ENCODE measurements at places on chromosomes 2 and 18.

DNA sequence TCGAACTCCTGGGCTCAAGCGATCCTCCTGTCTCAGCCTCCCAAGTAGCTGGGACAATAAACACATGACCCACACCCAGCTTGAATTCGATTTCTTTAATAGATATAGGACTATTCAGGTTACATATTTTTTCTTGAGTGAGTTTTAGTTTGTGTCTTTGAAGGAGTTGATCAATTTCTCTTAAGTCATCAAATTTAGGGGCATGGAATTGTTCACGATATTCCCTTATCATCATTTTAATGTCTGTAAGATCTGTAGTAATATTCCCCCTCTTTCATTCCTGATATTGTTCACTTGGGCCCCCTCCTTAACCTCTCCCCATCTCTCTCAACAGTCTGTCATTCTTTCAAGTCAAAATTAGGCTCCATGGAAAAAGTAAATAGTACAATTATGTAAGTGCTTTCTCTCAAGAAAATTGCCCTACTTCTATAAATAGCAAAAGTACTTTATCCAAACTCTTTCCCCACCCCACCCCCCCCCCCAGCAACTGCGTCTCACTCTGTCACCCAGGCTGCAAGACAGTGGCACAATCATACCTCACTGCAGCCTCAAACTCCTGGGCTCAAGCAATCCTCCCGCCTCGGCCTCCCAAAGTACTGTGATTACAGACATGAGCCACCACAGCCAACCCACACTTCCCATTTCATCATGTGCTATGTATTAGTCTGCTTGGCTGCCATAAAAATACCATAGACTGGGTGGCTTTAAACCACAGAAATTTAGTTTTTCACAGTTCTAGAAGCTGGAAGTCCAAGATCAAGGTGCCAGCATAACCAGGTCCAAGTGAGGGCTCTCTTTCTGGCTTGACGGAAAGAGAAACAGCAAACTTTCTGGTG, 20.1 kb downstream of the WDR33 start:
- DNase-seq, result no peak

DNA sequence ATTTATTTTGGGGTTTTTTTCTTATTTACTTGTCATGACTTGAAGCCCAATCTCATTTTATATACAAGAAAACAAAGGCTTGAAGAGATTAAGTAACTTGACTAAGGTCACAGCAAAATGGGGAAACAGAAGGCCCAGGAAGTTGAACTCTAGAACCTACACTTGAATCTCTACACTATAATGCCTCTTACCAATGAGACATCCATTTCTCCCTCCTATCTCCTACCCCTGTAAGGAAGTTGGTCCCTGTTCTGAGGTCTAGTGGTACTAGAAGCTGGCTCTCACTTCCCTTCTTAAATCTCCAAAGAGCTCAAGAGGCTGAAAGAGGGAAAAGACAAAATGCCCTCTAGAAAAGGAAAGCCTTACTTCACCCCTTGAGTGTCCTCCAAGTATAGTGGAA, 25.5 kb upstream of the IHH start:
- no peak for DNase-seq

GRCh38 chr2:61946666-61947065, 41.2 kb downstream of the COMMD1 start:
- no peak for DNase-seq

DNA sequence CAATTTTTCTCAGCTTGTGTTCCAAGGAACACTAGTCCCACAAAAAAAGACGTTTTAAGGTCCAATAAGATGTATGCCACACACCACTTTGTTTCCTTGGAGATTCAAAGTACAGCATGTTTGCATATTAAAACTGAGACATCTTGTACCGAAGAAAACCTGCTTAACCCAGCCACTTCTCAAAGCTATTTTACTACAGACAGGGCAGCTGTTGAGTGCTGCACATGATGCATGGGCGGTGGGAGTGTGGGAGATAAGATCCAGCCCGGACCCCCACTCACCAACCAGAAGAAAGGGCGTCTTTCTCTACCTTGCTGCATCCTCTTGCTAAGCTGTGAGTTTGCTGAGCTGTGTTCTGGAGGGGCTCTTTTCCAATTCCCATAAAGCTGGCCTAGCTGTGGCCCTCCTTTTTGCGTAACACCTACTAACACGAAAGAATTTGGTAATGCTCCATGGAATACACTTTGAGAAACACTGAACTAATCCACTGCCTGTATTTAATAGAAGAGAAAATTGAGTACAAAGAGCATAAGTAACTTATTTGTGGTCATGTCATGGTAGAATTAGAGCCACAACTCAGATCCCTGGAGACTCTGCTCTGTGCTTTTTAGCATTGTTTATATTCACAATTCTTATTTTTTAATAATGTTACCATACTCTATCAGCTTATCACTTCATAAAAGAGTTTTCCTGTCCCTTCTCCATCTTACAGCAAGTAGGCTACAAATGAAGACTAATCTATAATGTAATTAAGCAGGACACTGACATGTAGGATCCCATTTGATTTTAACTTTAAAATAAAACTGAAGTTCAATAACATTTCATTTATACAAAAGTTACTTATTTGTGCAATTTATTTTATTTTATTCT, 90.0 kb downstream of the PLEKHM3 start:
- DNase-seq, result no peak

- DNase-seq, result no peak
Observed at GRCh38 chr2:61416871-61417645, 53.8 kb downstream of the USP34 start.

GRCh38 chr2:179556425-179556824, 291.8 kb upstream of the SESTD1 start:
- no peak for DNase-seq

DNA sequence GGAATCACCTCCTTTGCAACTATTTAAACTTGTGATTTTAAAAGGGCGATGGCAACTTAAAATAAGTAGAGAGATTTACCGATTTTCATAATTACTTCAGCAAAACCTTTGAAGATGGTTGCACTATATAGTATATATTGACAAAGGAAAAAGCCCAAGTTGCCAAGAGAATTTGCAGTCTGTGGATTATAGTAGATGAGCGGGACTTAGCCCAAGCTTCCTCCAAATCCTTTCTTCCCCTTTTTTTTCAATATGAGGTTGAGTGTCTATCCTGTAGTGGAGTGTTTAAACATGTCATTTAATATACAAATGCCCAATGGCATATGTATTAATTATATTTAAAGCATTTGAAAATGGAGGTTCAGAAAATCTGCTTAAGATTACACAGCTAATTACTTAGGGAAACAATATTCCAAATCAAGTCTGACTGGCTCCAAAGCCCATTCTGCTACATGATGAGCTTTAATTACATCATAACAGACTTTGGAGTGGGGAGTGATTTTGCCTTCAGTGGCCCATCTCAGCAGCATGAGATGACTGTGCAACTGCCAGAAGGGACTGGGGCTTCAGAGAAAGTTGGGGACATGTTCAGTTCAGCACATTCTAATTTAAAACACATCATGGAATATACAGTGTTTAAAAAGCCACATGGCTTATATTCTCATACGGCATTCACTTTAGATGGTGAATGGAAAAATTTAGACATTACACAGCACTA, 73.2 kb downstream of the COL3A1 start:
- DNase-seq, result no peak

- peak; percentile 64 for DNase-seq
Observed at GRCh38 chr2:105398336-105399206, at the start of gene FHL2. Gene FHL2, minus strand, starts transcription at chr2:105399051. Its CDS starts 12,535 bp downstream, at chr2:105386516.

- DNase-seq, result no peak
Observed at GRCh38 chr2:208781166-208781565, 374.6 kb downstream of the PTH2R start.

GRCh38 chr2:32772638-32773447, 145.0 kb downstream of the TTC27 start:
- DNase-seq, result no peak

GRCh38 chr2:190435031-190435670, 27.0 kb downstream of the MFSD6 start:
- no peak for DNase-seq

- DNase-seq, result no peak
Observed at GRCh38 chr2:15814403-15814802, 125.9 kb upstream of the MYCN start.

DNA sequence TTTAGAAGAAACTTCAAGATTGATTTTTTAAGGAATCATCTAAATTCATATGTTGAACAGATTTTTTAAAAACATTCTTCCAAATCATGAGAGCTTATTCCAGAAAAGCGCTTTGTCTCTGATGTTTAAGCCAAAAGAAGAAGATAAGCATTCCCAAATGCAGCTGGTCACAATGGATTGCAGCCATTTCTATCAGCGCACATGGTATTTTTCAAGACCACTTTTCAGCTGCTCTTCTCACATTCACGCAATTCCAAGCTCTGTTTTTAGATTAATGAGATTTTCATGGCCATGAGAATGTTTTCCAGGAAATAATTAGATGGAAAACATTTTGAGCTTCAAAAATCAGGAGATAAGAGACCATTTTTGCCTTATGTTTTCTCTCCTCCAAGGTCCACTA, 8.7 kb downstream of the OSBPL1A start:
- DNase-seq, result no peak

DNA sequence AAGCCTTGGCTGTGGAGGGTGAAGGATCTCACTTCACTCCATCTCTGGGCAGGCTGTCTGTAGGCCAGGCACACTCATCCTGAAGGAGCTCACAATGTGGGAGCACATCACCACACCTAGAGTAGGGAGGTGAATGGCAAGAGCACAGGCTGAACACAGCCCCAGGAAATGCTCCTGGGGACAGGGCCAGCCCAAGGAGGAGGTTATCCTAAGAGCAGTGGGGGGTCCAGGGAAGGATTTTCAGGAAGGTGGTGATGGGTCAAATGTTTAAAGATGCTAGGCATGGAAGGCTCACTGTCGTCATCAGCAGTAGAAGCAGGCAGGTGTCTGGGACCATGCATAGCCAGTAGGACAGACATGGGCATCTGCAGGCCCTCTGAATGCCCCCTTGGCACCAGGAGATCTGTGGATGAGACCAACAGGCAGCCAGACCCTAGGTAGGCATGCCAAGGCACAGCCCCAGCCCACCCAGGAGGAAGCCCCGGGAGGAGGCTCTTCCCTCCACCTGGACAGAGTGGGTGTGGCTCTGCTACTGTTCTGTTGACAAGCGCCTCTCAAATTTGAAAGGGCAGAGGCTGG, 91.7 kb upstream of the RAB6C start:
- DNase-seq, result no peak

DNA sequence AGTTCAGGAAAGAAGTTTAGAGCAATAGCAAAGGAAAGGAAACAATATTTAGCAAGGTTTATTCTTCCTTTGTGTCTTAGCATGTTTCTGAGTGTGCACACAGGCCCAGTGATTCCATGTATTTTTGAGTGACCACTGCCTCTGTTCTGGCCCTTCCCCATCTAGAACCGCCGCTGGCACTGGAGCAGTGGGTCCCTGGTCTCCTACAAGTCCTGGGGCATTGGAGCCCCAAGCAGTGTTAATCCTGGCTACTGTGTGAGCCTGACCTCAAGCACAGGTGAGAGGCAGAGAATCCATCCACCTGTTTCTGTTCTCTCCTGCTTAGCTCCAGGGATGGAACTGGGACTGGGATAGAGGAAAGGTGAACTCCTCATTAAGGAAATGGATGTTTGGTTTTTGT, 2.4 kb downstream of the REG1A start:
- no peak for DNase-seq

- DNase-seq, result no peak
Observed at GRCh38 chr2:85684380-85684779, 9.8 kb upstream of the GNLY start.

- no peak for DNase-seq
Observed at GRCh38 chr2:85429924-85430289, 11.4 kb downstream of the SH2D6 start.

DNA sequence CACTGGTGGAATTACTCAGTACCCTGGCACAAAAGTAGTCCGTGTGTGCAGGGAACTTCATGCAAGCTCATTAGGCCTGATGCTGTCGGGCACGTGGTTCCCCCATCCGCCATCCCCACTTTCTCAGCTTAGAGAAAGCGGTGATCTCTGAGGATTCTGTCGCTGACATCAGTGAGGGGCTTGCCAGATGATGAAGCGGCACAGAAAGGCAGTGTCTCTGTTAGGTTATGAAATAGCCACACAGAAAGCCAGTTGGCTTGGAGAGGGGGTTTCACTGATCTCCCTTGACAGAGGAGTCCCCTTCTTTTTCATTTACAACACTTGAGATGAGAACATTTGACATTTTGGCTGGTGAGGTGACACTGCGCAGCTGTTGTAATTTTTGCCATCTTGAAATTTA, 179.7 kb downstream of the FAM210A start:
- no peak for DNase-seq

GRCh38 chr2:120226316-120226715, 3.1 kb upstream of the TMEM185B start:
- no peak for DNase-seq
